ENCODE measurements at places on chromosomes 5 and 9.
A peak's percentile ranks its signal among the peaks of the same experiment; 100 is the strongest.

GRCh38 chr9:127943731-127944144 lies 6.1 kb upstream of the DPM2 start:
- peak; percentile 79 for DNase-seq

DNA sequence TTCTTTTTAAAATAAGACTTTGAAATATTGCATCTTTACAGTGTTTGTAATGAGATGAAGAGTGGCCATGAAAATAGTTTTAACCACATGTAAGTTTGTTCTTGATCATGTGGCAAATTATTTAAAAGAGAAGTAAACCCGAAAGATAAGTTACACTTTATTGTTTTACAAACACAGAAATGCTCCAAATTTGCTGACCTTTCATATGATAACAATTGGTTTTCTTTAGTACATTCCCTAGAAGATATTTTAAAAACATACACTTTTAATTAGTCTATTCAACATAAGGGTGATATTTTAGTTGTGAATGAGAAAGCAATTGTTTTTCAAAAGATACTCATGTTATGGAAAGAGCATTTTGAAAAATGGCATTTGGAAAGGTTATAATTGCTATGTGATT lies 287.7 kb downstream of the PSAT1 start:
- DNase-seq = no peak

GRCh38 chr9:33924978-33925797 lies 108.2 kb downstream of the UBE2R2 start:
- DNase-seq = peak; percentile 76

DNA sequence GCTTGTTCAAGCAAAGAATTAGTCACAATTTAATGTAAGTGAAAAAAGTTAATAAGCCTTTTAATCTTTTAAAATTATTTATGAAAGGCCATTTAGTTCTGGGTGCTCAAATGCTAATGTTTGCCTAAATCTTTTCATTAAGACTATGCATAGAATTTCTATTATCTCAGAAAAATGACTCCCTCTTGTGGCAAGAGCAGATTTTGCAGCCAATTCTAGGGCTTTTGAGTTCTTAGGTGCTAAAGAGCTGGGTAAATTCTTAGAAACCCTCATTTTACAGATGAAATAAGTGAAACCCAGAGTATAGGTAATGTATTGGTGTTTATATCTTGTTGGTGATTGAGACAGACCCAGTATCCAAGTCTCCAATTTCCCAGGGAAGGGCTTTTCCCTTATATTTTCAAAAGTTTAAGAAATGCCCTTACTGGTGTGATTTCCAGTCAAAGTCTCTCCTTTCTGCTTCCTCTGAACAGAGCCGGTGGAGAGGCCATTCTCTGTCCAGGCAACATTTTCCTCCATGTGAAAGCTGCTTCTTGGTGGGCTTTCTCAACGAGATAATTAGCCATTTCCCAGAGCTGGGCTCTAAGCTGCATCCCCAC lies 24.1 kb upstream of the PCSK5 start:
- DNase-seq = peak; percentile 28

- peak; percentile 45 for DNase-seq
These were observed 19.8 kb downstream of the TRIP13 start for GRCh38 chr5:912280-913091.

DNA sequence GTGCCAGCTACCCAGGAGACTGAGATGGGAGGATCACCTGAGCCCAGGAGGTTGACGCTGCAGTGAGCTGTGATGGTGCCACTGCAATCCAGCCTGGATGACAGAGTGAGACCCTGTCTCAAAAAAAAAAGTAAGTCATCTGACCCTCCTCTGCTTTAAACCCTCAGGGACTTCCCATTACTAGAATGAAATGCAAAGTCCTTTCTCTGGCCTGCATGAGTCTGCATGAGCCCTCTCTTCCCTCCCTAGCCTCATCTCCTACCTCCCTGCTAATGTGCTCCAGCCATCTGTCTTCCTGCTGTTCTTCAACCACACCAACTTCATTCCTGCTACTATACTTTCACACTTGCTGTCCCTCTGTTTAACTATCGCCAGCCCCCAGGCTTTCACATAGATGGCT lies 15.3 kb downstream of the IL5 start:
- no peak for DNase-seq

GRCh38 chr9:134670042-134670525 lies 28.5 kb downstream of the COL5A1 start:
- DNase-seq = no peak

GRCh38 chr9:22033012-22033630 lies 24.0 kb upstream of the CDKN2B start:
- DNase-seq = no peak

DNA sequence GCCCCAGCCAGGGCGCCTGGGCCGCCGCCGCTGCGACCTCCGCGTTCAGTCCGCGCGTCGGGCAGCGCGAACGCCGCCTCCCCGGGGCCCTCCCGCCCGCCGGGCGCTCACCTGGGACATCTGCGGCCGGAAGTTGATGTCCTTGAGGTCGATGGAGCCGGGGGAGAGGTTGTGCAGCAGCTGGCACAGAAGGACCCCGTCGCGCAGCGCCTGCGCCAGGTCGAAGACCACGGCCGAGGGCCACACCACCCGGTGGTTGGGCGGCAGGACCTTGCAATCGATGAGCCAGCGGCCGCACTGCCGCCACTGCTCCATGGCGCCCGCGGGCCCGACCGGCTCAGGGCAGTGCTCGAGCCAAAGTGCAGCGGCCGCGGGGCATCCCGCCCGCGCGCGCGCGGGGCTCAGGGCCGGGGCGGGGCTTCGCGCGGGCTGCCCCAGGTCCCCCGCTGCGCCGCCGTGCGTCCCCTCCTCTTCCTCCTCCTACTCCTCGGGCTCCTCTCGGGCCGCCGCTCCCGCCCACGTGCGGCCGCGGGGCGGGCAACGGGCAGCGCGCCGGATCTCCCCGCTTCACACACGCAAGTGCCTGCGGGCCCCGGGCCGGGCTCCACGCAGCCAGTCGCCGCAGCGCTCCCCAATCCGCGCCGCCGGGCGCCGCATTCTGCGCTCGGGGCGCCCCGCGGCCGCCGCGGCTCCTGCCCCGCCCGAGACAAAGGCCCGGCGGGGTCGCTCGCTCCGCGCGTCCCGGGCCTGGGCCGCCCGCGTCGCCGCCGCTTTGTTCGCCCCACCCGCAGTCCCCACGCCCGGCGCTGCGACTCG lies at the start of gene VAV2:
Gene VAV2 (minus strand): TSS at position 361 of the 816 bp plus-strand sequence. CDS start 46 bp downstream, at position 315.
- DNase-seq = peak; percentile 62

- DNase-seq = no peak
These were observed 94.0 kb upstream of the GRIN3A start for GRCh38 chr9:101832486-101832885.

- DNase-seq = peak; percentile 64
These were observed 189.8 kb downstream of the ARHGAP26 start for GRCh38 chr5:142959683-142960657.

DNA sequence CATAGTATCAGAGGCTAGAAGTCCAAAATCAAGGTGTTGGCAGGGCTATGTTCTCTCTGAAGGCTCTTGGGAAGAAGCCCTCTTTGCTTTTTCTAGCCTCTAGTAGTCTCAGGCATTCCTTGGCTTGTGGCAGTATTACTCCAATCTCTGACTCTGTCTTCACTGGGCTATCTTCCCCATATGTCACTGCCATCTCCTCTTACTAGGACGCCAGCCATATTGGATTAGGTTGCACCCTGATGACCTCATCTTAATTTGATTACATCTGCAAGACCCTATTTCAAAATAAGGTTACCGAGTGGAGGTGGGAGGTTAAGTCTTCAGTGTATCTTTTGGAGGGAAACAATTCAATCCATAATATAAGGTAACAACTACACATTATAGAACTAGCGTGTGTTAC lies 21.3 kb upstream of the EBF1 start:
- DNase-seq = no peak

DNA sequence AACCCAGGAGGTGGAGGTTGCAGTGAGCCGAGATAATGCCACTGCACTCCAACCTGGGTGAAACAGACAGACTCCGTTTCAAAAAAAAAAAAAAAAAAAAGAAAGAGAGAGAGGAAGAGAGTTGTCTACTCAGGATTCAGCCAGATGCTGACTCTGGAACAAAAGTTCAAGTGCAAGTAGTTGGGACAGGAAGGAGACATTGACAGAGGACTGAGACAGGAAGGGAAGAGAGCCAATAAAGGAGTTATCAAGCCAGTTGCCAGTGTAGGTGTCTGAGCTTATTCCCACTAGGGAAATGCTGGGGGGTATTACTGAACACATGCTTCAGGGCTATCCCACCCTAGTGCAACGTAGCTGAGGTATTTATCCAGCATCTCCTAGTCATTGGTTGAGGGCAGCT lies 147.7 kb upstream of the SLC1A3 start:
- DNase-seq = no peak

DNA sequence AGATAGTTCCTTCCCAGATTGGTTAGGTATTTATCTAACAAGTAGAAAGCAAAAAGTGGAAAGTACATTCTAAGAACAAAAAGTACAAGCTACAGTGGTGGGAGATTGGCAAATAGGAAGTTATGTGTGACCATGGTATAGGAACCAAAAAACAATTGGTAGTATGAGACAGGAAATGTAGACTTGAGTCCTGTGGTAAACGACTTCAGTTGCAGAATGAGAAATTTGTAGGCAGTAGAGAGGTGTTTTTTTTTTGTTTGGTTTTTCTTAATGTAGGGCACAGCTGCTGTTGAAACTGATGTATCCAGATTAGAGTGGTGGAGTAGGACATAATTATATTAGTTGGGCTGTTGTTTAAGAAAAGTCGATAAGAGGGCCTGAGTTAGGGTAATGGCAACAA lies 72.0 kb downstream of the CCNH start:
- peak; percentile 72 for DNase-seq

- DNase-seq = peak; percentile 33
These were observed 561.1 kb upstream of the MEF2C start for GRCh38 chr5:89444088-89444487.

GRCh38 chr9:111938427-111938800 lies 41.8 kb downstream of the UGCG start:
- DNase-seq = no peak

- no peak for DNase-seq
These were observed 847.0 kb downstream of the TLE1 start for GRCh38 chr9:80842389-80842788.

All from NB4 (cell line).